ENCODE measurements at places on chromosomes 6 and 20.

- no peak for DNase-seq
These were observed 371.9 kb downstream of the ZFAND3 start for GRCh38 chr6:38191418-38191817.

DNA sequence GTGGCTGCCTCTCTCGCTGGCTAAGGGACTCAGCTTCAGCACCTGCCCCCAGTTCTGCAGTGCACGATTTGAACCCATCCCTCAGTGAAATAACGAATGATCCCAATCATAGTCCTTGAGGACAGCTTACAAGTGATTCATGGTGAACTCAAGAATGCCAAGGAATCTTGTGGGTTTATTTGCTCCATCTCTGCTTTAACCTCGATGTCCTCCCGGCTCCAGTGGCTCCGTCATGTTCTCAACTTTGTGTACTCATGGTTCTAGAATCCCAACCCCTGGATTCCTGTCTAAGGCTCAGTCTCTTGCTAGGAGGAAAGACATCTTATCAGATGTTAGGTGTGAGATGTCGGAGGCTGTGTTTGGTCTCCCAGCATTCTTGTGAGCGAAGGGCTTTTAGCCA lies 29.0 kb upstream of the GTSF1L start:
- DNase-seq: no peak

GRCh38 chr6:104519566-104519965 lies 340.2 kb downstream of the HACE1 start:
- DNase-seq: no peak

DNA sequence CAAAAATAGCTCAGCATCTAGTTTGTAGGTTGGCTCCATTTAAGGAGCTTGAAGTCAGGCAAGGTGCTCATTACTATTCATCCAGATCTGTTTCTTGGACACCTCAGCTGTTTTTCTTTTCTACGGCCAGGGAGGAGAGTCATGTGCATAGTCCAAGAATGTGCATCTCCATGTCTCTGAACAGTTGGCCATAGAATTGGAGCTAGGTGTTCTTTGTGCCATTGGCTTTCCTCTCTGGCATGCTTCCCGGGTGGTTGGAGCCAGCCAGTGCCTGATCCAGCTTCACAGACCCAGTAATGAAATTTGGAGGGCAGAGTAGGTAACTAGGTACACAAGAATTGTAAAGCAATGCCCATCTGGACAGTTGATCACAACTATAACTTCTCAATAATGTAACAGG lies 21.6 kb downstream of the EYA4 start:
- DNase-seq: no peak

GRCh38 chr20:37194621-37195417 lies 15.5 kb upstream of the MROH8 start:
- no peak for DNase-seq

DNA sequence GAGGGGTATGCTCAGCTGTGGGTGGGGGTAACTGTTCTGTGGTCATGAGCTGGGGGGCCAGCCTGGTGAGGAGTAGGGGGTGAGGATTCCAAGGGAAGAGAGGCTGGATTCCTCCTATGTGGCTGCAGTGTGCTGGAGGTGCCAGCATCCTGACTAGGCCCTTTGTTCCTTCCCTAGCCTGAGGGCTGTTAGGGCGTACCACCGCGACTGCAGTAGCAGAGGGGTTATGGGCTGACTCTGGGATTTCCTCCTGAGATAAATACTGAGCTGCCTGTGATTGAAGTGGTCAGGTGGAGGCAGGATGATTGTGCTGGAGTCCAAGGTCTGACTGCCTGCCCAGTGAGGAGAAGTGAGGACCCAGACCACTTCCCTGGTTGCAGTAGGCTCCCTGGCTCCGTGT lies 205.3 kb downstream of the ADGRG6 start:
- DNase-seq: no peak

GRCh38 chr6:29479560-29479959 lies 8.2 kb downstream of the MAS1L start:
- DNase-seq: no peak

DNA sequence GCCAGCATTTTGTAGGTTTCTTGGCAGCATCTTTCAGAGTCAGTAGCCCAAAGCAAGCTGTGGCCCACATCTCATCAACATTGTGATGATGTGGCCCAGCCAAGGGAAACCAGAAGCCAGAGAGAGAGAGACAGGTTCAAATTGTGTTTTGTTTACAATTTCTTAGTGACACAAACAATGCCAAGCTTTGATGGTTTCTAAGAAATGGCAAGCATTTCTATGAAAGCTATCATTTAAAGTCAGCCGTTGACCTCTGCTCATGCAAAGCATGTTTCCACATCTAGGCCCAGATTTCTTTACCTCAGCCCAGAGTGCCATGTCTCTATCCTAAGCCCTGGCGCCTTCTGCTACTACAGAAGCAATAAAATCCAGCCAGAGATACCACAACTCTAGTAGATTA lies 32.9 kb downstream of the GCM1 start:
- DNase-seq: no peak

DNA sequence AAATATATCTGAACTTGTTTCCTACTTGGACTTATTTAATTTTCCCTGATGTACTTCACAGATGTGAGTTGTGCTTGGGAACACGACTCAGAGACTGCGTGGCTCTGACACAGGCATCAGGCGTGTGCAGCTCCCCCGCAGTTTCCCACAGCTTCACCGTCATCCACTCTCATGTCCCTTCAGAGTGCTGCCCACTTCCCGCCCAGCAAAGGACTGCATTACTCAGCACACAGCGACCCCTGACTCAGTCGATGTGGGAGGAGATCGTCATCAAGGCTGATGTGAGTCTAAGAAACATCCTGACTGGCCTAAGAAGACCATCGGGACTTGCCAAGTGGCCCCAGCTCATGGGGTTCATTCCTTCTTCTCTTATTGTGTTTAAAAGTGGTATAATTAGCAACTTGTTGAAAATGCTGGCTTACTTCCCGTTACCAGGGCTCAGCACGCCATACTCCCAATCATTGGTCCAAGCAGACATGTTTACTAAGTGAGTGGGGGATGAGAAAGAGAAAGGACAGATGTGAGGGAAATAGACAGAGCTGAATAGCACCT lies 539.4 kb upstream of the JARID2 start:
- DNase-seq: peak; percentile 49

GRCh38 chr20:56174416-56174815 lies 74.1 kb upstream of the MC3R start:
- no peak for DNase-seq

- DNase-seq: no peak
These were observed 205.6 kb upstream of the ZNF184 start for GRCh38 chr6:27678469-27678868.

DNA sequence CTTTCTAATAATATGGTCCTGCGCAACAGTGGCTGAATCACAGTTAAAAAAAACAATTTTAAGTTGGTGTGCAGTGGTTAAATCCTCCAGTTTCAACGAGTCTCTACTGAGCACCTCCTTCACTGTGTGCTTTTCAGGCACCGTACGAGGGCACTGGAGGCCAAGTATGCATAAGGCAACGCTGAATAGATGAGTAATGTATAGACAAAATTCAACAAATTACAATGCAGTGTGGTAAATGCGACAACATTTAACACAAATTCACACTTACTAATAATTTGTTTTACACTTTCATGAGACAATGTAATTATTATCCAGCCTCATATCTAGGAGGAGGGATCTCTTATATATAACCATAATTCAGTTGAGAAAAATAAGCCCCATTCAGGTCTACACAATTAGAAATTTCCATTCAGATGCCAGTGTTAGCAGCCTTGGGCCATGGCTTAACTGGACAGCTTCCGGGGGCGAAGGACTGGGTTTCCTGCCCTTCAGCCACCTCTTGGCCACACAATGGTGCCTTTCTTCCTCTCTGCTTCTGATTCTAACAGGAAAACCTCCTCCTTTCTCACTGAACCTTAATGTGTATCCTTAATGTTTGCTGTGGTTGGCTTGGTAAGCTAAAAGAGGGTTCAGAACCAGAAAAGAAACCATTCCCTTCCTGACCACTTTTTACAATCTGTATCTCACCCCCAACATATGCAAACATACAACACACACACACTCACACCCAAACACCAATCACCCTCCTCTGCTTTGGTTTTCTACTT lies 51.9 kb downstream of the B4GALT5 start:
- DNase-seq: no peak

GRCh38 chr6:27043244-27043643 lies 204.3 kb upstream of the PRSS16 start:
- no peak for DNase-seq

DNA sequence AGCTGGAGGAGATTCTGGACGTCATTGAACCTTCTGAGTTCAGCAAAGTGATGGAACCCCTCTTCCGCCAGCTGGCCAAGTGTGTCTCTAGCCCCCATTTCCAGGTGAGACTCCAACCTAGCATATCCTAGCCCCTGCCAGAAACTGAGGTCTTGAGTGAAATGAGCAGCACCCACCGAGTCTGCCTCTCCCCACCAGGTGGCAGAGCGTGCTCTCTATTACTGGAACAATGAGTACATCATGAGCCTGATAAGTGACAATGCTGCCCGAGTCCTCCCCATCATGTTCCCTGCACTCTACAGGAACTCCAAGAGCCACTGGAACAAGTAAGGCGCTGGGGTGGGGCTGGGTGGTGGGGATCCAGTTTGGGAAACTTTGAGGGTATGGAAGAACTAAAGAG lies 4.6 kb downstream of the MEA1 start:
- no peak for DNase-seq

DNA sequence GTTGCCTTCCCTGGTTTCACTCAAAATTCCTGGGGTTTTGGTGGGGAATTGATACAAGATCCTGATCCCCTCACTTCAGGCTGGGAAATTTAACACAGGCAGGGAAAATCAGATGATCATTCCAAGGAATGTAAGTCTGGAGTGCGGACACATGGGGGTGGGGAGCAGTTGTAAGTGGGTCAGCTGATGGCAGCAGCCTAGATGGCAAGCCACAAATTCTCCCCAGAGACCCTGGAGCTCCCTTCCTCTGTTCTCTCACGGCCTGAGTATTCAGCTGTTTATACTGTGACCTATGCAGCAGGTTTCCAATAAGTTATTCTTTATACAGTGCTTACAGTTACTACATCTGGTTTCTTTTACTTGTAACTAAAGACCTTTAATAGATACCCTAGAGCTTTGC lies 144.9 kb downstream of the SH3BGRL2 start:
- no peak for DNase-seq

GRCh38 chr6:136961848-136962247 lies 39.7 kb downstream of the SLC35D3 start:
- DNase-seq: no peak
